Fibroblast of lung (primary cell): ENCODE measurements at places on chromosomes 16 and 17.

DNA sequence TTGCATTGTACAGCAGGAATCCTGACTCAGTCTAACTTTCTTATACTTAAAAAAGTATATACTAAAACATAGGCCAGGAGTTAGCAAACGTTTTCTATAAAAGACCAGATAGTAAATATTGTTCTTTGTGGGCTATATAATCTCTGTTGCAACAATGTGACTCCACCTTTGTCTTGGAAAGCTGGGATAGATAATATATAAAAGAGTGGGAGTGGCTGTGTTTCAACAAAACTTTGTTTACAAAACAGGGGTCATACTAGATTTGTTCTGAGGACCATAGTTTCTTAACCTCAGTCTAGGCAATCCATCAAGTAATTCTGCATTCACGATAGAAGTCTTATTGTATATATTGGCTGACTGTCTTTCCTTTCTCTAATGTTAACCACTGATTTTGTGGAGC lies 9.0 kb upstream of the TBC1D3B start:
- DNase-seq, result no peak

GRCh38 chr16:27576729-27577128 lies 26.8 kb downstream of the KATNIP start:
- no peak for DNase-seq

- DNase-seq, result peak; percentile 59
Observed at GRCh38 chr16:13307851-13308250, 406.5 kb downstream of the SHISA9 start.

DNA sequence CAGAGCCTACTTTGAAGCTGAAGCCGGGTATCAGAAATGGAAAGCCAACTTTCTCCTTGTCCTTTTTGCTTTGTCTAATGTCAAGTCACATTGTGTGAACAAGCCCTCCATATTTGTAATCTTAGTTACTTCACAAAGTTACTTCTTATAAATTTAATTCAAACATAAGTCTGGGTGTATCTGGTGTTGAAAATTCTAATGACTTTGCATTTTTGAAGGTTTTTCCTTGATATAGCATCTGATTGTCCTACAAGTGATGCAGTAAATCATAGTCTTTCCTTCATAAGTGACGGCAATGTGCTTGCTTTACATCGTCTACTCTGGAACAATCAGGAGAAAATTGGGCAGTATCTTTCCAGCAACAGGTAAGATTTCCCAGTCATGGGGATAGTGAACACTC lies 36.9 kb downstream of the OMG start:
- DNase-seq, result no peak

DNA sequence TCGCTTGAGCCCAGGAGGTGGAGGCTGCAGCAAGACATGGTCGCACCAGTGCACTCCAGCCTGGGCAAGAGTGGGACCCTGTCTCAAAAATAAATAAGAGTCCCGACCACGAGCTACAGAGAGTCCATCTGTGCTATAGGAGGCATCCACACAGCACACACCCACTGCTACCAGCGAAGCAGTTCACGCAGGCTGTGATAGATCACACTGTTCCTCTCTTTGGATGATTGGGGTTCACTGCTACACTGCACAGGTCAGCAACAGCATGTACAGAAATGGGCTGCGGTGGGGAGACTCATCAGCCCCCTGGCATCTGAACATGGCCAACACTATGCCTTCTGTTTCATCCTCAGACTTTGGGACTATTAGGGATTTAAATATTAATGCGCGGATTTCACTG lies 33.8 kb downstream of the PMM2 start:
- DNase-seq, result no peak

DNA sequence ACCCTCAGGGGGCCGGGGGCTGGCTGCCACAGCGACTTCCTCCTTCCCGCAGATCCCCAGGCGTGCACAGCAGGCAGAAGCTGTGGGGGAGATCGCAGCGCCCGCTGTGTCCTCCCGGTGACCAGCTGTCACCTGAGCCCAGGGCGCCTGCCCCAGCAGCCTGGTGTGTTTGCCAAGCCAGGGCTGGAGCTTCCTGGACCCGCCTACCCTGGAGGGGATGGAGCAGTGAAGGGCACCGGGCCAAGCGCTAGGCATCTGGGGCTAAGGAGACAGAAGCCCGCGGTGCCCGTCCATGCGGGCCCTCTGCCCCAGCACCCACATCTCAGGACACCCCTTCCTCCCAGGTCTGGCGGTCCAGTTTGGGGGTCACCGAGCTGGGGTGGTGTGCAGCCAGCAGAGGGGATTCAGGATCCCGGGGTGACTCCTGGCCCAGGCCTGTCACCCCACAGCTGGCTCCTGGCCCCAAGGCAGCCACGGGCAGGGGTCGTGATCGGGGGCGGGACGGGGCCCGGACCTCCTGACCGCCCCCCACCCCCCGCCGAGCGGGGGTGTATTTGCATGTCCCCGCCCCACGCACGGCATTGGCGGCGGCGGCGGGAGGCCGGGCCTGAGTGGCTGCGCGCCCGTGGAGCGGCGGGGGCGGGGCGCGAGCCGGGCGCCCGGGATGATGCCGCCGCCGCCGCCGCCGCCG lies at the start of gene RAB26:
Gene RAB26 (plus strand): TSS at position 645 of the 691 bp plus-strand sequence. CDS start 159 bp downstream, outside the sequence.
- peak; percentile 52 for DNase-seq

DNA sequence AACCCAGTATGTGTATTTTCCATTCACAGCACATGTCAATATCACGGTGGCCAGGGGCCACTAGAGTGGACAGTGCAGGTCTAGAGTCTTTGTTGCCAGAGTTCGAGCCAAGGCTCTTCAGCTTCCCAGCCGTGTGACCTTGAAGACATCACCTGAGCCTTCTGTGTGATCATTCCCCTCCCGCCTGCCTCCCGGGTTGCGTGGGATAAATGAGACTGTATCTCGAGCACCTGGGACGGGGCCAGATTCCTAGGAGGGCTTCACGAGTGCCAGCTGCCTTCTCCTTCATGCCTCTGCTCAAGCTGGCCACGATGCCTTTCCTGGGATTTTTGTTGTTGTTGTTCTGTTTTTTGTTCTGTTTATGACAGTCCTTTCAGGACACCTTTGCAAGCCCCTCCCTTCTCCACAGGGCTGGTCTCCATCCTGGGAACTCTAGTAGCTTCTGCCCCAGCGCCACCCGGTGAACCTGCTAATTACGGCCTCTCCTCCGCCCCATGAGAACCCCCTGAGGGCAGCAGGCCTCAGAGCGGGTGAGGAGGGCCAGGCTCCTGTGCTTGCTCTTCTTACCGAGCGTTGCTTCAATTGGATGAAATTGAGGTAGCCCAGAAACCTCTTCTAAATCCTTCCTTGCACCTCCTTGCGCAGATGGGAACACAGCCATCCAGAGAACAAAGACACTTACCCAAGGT lies 3.9 kb downstream of the SPNS2 start:
- no peak for DNase-seq

GRCh38 chr17:42053731-42054500 lies 3.5 kb upstream of the C17orf113 start:
- no peak for DNase-seq

GRCh38 chr17:75565066-75565465 lies 22.5 kb upstream of the MYO15B start:
- DNase-seq, result no peak

GRCh38 chr16:74898659-74899058 lies 86.3 kb downstream of the WDR59 start:
- DNase-seq, result no peak

DNA sequence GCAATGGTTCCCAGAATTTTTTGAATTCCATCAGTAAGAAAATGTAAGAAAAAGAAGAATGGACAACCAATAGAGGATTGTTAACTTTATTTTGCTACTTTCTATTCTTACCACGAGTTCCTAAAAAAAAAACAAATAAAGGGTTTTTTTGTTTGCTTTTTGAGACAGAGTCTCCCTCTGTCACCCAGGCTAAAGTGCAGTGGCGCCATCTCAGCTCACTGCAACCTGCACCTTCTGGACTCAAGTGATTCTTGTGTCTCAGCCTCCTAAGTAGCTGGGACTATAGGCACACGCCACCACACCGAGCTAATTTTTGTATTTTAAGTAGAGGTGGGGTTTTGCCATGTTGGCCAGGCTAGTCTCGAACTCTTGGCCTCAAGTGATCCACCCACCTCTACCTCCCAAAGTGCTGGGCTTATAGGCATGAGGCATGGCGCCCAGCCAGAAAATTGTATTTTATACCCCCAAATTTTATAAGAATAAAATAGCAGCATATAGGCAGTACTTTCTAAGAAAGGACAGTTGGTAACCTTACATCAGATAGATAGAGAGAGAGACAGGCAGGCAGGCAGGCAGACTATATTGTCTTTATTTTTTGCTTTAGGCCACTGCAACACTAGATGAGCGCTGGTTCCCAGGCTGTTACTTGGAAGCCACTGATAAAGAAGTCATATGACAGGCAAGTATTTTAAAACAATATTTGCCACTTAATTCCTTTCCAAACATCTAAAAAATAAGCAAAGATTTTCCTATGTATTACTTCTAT lies 127.5 kb downstream of the VPS53 start:
- no peak for DNase-seq

- no peak for DNase-seq
Observed at GRCh38 chr16:3992297-3993051, 112.0 kb upstream of the CREBBP start.

GRCh38 chr16:35146031-35146710 lies 1686.8 kb downstream of the TP53TG3F start:
- no peak for DNase-seq

DNA sequence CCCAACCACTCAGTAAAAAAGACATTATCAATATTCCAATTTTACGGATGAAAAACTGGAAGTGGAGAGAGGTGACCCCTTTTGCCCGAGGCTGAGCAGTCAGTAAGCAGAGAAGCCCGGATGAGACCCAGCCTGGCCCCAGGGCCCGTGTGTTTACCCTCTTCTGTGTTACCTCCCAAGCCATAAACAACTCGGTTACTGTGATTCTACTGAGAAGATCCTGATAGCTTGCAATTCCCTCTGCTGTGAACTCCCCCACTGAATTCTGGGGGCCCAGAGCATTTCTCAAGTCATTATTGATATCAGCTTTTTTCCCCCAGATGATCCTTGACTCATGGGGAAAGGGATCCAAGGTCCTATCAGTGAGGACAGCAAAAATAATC lies 482.6 kb upstream of the ERCC4 start:
- no peak for DNase-seq
